ENCODE measurements at places on chromosomes 3 and 15. TPM values are rescaled to one million over a fixed set of nuclear protein-coding genes. Genes with fewer than 3 reads are reported as not detected.
A peak's percentile ranks its signal among the peaks of the same experiment; 100 is the strongest.

- no peak for DNase-seq
- H3K27me3 ChIP-seq: no peaks in the 10 kb centered on the region
- no peak overlapping the region for H3K27ac ChIP-seq
These were observed 1.8 kb downstream of the TWF2 start for GRCh38 chr3:52237006-52237656.

GRCh38 chr15:40743921-40744814, 10.9 kb downstream of the RMDN3 start:
- no peak for DNase-seq
- H3K27ac ChIP-seq: no peak overlapping the region
- H3K36me3 ChIP-seq: peaks cover 38% of the 10 kb centered on the region
- no peaks in the 10 kb centered on the region for H3K27me3 ChIP-seq
- peaks cover 19% of the 10 kb centered on the region for H3K4me1 ChIP-seq

DNA sequence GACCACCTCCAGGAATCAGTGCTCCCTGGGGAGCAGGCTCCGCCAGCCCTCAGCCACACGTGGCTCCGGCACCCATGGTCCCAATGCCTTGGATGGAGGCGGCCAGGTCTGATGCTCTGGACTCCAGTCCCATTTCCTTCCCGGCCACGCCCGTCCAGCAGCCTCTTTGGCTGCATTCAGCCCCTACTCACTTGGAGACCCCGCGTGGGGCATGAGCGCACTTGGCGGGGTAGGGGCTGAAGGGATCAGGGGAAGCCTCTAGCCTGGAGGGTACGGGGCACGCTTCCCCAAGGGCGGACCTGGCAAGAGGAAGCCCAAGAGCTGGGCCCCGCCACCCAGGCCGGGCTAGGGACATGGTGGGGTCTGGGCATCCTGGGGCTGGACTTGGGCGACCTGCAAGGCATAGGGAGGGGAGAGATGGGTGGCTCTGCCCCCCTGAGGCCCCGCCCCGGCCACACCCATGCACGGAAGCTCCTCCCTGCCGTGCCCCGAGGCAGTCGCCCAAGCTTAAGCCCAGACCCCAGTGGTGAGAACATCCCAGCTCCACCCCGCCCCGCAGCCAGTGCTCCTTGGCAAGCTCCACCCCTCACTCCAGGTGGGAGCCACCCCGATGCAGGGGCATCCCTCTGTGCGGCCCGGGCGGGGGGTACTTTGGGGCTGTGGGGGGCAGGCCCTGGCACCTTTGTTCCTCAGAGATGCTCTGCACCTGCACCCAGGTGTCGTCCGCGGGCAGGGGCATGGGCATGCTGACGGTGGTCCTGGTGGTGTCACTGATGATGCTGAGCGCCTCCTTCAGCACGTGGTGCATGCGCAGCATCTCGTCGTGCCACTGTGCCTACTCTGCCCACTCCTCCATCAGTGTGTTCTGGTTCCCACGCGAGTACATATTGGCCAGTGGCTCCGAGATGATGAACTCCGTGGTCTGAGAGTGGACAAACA, 163.5 kb downstream of the GOLGA6L4 start:
- H3K27me3 ChIP-seq: no peaks in the 10 kb centered on the region
- no peak for DNase-seq
- no peak overlapping the region for H3K27ac ChIP-seq

- no peaks in the 10 kb centered on the region for H3K27me3 ChIP-seq
- DNase-seq: no peak
- no peak overlapping the region for H3K4me3 ChIP-seq
These were observed 411.6 kb upstream of the CADM2 start for GRCh38 chr3:84547207-84547606.

GRCh38 chr3:39138804-39139415, 14.5 kb downstream of the CSRNP1 start:
- H3K4me1 ChIP-seq: no peaks in the 10 kb centered on the region
- no peak overlapping the region for H3K27ac ChIP-seq
- no peak overlapping the region for H3K4me3 ChIP-seq

DNA sequence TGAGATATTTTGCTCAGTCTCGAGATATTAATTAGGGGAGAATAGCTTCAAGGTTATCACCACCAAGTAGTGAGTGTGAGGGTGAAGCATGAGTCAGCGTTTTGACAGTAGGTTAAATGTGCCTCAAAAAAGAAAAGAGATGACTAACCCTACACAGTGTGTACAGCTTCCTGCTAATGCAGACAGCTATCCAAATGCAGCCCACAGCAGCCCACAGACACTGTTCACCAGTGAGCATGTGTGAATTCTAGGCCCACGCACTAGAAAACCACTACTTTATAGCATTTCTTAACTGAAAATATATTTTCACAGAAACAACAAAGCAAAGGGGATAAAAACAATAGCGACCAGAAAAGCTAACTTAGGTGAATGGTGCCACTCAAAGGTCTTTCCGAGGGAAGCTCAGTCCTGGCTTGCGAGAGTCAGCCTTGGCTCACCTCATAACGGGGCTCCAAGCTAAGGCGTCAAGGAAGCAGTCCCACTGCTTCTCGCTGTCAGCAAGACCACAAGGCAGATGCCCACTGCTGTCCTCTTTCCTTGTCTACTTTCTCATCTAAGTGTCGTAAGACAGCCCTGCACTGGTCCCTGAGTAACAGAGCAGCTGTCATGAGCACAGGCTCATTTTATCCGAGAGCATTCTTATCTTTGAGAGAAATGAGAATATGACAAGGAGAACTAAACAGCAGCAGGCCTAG, 47.6 kb downstream of the TXNRD3 start:
- DNase-seq: no peak
- H3K27me3 ChIP-seq: no peaks in the 10 kb centered on the region
- no peaks in the 10 kb centered on the region for H3K4me1 ChIP-seq

GRCh38 chr3:103512595-103512994, 1077.8 kb downstream of the ZPLD1 start:
- DNase-seq: no peak
- H3K4me3 ChIP-seq: no peak overlapping the region

DNA sequence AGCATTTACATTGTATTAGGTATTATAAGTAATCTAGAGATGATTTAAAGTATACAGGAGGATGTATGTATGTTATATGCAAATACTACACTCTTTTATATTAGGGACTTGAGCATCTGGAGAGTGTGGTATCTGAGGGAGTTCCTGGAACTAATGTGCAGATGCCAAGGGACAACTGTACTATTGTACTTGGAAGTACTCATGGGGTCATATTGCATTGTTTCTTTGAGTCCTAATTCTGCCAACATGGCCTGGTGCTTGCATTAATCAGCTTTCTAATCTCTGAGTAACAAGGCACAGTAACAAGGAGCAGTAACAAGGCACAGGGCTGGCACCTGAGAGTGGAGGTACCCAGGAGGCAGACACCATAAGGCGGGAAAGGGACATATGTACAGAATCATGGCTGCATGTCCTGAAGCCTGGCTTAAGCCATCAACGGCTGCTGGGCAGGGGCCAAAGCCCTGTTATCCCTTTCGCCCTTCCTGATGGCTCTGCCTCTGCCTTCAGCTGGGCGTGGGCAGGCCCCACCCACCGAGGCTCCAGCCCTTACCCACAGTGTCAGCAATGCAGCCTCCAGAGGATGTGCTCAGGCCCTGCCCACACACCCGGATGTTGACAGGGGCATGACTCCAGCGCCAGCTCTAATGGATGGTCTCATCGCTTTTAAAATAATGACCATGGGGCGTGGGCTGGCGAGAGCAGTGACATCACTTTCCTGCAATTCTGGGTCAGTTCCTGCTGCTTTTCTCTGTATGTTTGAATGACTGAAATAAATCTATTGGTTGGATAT, 22.9 kb downstream of the CEMIP start:
- no peak overlapping the region for H3K27ac ChIP-seq

DNA sequence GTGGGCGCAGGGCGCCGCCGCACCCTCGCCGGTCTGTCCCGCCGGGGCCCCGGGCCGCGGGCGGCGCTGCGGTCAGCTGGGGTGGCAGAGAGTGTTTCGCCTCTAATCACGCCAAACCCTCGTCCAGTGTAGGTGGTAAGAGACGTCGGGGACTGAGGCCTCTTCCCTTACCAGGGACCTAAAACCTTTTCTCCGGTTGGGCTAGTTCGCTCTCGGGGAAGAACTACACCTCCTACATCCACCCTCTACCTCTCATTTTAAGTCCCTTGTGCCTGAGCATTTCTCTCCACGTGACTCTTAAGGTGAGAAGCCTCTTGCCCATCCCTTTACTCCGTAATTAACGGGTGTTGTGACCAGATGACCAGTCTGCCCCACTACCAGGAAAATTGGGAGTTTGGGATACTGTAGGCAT, 520 bp downstream of the TMEM42 start:
- peak overlapping the region; percentile 47 for H3K27ac ChIP-seq
- DNase-seq: no peak
- no peaks in the 10 kb centered on the region for H3K4me1 ChIP-seq

GRCh38 chr3:190733591-190734146, 128.8 kb downstream of the GMNC start:
- DNase-seq: no peak
- no peaks in the 10 kb centered on the region for H3K36me3 ChIP-seq
- H3K27ac ChIP-seq: no peak overlapping the region
- H3K27me3 ChIP-seq: no peaks in the 10 kb centered on the region
- peaks cover 17% of the 10 kb centered on the region for H3K4me1 ChIP-seq
- no peak overlapping the region for H3K4me3 ChIP-seq

- H3K36me3 ChIP-seq: no peaks in the 10 kb centered on the region
- H3K27me3 ChIP-seq: peaks cover 7% of the 10 kb centered on the region
- no peak overlapping the region for H3K27ac ChIP-seq
These were observed 57.3 kb downstream of the GPR171 start for GRCh38 chr3:151145713-151146070.

DNA sequence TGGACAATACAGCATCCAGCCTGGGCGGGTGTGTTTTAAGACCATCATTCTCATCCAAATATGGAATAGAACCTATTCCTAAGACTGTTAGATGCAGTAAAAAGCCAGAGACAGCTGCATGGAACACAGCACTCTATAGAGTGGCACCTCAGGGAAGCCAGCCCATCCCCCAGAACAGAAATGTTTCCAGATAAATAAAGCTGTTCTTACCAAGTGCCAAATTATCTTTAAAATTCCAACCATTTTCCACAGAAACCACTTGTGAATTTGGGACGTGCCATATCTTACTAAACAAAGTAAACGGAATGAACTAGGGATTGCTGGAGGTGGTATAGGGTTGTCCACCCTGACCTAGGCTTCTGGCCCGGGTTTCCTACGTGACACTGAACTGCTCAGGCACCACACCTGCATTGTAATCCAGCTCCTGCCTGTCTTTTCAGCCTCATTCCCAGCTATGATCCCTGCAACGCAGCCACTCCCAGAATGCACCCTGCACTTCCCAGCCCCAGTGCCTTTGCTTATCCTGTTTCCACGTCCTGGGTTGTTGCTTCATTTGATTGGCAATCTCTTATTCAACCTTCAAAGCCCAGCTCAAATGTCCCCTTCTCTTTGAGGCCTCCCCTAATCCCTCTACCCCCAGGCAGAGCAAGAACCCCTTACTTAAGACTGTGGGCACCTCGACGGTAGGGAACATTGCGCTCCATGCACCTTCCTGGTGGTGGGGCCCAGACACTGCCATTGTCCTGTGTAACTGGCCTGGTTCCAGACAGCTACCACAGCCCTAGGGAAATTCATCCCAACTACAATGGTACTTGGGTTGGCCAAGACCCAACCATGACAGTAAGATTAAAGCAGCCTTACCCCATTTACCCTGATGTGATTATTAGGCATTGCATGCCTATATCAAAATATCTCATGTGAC, 100.2 kb downstream of the IQSEC1 start:
- H3K27me3 ChIP-seq: no peaks in the 10 kb centered on the region
- DNase-seq: no peak
- H3K36me3 ChIP-seq: no peaks in the 10 kb centered on the region
- peaks cover 3% of the 10 kb centered on the region for H3K4me1 ChIP-seq
- H3K4me3 ChIP-seq: no peak overlapping the region
- no peak overlapping the region for H3K27ac ChIP-seq

DNA sequence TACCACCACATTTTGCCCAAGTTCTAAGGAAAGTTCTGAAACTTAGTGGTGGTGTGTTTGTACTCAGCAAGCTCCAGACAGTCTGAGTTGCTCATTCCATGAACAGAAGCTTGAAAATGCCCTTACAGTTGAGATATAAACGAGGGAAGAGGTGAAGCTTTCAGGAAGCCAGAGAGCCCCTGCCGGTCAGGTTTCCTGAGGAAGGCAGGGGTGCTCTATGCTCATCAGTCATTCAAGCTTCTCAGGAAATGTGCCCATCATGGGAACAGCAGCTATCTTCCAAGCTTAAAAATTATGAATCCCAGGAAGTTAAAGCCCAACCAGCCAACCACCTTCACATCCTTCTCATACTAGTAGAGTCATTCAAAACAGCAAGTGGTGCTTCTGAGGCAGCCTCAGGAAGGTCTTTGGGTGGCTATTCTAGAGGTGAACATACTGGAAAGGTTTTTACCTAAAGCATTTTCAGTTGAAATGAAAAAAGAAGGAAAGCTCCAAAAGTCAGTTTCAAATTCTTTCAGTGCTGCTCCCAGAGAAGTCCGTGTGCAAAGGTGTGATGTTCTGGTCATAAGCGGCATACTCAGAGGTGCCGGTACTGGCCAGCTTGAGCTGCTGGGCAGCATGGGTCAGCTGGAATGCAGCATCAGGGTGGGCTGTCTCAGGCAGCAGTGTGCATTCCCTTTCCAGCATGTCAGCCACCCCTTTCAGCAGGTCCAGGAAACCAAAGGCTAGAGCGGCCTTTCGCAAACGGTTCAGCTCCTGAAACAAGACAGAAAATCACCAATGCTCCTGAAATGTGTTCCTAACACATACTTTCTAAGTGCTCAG, 31.8 kb downstream of the INTS14 start:
- H3K36me3 ChIP-seq: peaks cover 57% of the 10 kb centered on the region
- H3K4me3 ChIP-seq: no peak overlapping the region
- no peaks in the 10 kb centered on the region for H3K27me3 ChIP-seq
- DNase-seq: peak; percentile 73
- H3K4me1 ChIP-seq: peaks cover 16% of the 10 kb centered on the region
- H3K27ac ChIP-seq: peak overlapping the region; percentile 43

GRCh38 chr15:90201130-90201943, at the start of gene SEMA4B:
Gene SEMA4B (plus strand): TSS chr15:90201330. CDS start chr15:90201579, 249 bp downstream.
- H3K4me1 ChIP-seq: peaks cover 25% of the 10 kb centered on the region
- peak; percentile 78 for DNase-seq
- no peaks in the 10 kb centered on the region for H3K36me3 ChIP-seq
- peak within 1 kb of the TSS; percentile 87 for H3K4me3 ChIP-seq

GRCh38 chr3:167814441-167814951, 79.0 kb downstream of the SERPINI1 start:
- H3K36me3 ChIP-seq: no peaks in the 10 kb centered on the region
- no peak overlapping the region for H3K4me3 ChIP-seq
- no peaks in the 10 kb centered on the region for H3K27me3 ChIP-seq
- no peak overlapping the region for H3K27ac ChIP-seq
- DNase-seq: no peak
- no peaks in the 10 kb centered on the region for H3K4me1 ChIP-seq

GRCh38 chr15:88484682-88485331, 17.3 kb downstream of the MRPS11 start:
- H3K36me3 ChIP-seq: no peaks in the 10 kb centered on the region
- peak; percentile 49 for DNase-seq
- no peak overlapping the region for H3K4me3 ChIP-seq
- H3K27ac ChIP-seq: no peak overlapping the region
- no peaks in the 10 kb centered on the region for H3K4me1 ChIP-seq

- no peaks in the 10 kb centered on the region for H3K4me1 ChIP-seq
- peaks cover 6% of the 10 kb centered on the region for H3K27me3 ChIP-seq
- H3K36me3 ChIP-seq: no peaks in the 10 kb centered on the region
- no peak overlapping the region for H3K27ac ChIP-seq
- no peak overlapping the region for H3K4me3 ChIP-seq
These were observed 29.0 kb downstream of the CCDC33 start for GRCh38 chr15:74265046-74265639.

The PHC3 gene
- total RNA-seq: 49.2 TPM

The CD200R1 gene
- total RNA-seq: not detected

The BNC1 gene
- total RNA-seq: 0.46 TPM

The CELF6 gene
- total RNA-seq: not detected

The SLC28A1 gene
- not detected for total RNA-seq

The NUSAP1 gene
- 221 TPM for total RNA-seq

Measured in A673 (cell line).